ENCODE measurements at places on chromosomes 7 and 10. TPM values are rescaled to one million over a fixed set of nuclear protein-coding genes. Genes with fewer than 3 reads are reported as not detected.

DNA sequence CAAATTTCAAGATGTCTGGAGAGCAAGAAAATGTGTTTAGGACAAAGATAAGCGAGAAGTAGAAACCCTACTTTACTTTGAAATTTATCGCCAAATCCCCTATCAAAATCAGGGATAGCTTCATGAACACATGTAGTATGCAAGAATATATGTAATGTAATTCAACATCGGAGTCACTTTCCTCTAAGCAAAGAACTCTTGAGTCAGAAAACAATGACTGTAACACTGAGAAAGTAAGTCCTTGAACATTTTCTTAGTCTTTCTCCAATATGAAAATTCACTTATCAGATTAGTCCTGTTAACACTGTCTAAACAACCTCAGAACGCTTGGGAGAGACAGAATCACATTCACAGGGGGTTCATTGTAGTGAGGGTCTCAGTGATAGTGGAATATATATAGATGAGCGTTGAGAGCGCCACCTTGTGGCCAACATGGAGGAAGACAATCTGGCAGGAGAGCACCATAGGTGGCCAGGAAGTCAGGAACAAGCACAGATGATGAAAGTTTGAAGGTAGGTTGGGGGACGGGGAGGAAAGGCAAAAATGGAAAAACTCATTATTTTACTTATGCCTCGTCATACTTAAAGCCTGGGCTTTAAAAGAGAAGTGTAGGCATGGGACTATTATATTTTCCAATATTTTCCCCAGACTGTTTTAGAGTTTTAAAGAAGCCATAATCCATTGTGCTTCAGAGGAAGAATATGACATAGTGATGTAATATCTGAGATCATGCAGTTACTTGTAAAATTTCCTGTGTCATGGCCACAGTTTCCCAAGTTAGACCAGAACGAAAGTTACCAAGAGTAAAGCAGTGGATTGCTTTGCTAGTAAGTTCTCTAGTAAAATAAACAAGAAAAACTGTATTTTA is 115.5 kb upstream of the GNAI1 start:
- H3K4me1 ChIP-seq: no peaks in the 10 kb centered on the region
- DNase-seq: peak; percentile 55
- no peaks in the 10 kb centered on the region for H3K27me3 ChIP-seq
- H3K27ac ChIP-seq: no peak overlapping the region

DNA sequence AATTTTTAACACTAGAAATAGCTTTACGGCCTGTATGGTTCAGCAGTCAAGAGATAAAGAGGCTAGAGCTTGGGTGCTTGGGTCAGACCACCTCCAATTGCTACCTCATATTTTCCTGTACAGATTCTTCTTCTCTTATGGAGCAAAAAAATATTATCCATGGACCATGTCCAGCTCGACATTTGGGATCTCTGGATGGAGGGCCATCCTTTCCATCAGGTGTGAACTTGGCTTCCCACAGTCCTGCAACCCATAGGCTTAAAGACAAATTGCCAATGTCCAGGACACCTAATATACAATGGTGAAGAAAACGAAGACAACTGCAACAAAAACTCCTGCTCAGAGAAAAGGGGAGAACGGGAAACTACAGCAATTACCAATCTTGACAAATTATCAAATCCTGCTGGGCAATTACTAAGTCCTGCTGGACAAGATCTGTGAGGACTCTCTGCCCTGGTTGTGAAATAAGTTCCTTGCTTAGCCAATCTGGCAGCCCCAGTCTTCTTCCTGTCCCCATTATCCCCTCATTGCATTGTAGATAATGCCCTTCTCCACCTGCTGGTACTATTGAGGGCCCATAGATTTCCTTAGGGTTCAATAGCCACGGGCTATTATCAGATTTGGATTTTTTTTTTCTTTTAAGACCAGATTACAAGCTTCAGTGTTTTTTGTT is 42.0 kb upstream of the BRAF start:
- no peaks in the 10 kb centered on the region for H3K4me1 ChIP-seq
- DNase-seq: no peak
- H3K36me3 ChIP-seq: no peaks in the 10 kb centered on the region
- H3K27ac ChIP-seq: no peak overlapping the region
- H3K27me3 ChIP-seq: no peaks in the 10 kb centered on the region

DNA sequence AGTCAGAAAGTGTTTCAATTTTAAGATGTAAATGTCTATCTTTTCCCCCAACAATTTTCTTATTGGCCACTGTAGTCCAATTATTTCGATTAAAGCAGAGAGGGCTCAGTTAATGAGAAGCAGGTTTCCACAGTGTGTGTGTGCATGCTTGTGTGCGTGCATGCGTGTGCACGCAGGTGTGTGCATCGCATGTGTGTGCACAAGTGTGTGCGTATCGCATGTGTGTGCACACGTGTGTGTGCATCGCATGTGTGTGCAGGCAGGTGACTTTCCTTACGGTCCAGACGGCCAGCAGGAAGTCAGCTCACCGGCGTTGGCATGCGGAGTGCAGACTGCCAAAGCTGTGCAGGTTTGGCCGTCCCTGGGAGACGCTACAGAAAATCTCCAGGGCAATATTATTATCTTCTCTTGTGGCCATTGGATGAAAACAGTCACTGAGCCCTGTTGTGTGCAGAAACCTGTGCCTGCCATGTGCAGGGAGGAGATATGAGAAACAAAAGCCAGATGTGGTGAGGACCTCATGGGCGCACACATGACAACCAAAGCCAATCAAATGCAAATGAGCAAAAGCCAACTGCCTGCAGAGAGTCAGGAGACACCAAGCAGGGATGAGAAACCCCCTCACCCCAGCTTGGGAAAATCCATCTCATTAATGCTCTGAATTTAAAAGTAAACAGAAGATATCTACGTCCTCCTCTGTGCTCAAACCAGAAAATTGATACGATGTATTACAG is 70.4 kb downstream of the C10orf90 start:
- no peak overlapping the region for H3K27ac ChIP-seq
- DNase-seq: no peak
- H3K27me3 ChIP-seq: peaks cover 4% of the 10 kb centered on the region
- no peaks in the 10 kb centered on the region for H3K36me3 ChIP-seq
- no peaks in the 10 kb centered on the region for H3K4me1 ChIP-seq

The SLC18A3 gene
- total RNA-seq: not detected

The INSYN2A gene
- 0.62 TPM for total RNA-seq

GRCh38 chr7:50618281-50618680 is 53.1 kb upstream of the DDC start:
- H3K4me1 ChIP-seq: no peaks in the 10 kb centered on the region
- no peaks in the 10 kb centered on the region for H3K27me3 ChIP-seq
- H3K27ac ChIP-seq: no peak overlapping the region
- H3K4me3 ChIP-seq: no peak overlapping the region
- DNase-seq: no peak
- H3K36me3 ChIP-seq: peaks cover 4% of the 10 kb centered on the region

The HTR5A gene
- total RNA-seq: not detected

The PTN gene
- total RNA-seq: 73.8 TPM

The SEMA3A gene
- total RNA-seq: 42.7 TPM

DNA sequence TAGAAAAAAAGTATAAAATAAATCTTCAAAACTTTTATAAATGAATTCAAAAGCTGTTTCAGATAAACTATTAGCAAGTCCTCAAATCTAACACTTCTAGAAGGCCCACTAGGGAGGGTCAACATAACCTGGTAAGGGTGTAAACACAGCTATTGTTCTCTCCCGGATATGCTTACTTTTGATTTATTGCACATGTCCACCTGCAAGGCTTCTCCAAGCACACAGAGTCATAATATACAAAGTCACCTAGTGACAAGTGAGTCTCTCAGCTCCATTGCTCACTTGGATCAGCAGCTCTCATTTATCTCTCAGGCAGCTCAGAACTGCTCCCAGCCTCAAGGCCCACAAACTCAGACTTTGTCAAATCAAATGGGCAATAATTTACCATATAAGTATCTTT is 44.0 kb upstream of the COL1A2 start:
- no peaks in the 10 kb centered on the region for H3K27me3 ChIP-seq
- no peak for DNase-seq
- H3K4me3 ChIP-seq: no peak overlapping the region
- no peaks in the 10 kb centered on the region for H3K36me3 ChIP-seq
- no peak overlapping the region for H3K27ac ChIP-seq

GRCh38 chr7:128380483-128381106 is 19.1 kb upstream of the PRRT4 start:
- no peaks in the 10 kb centered on the region for H3K27me3 ChIP-seq
- H3K4me3 ChIP-seq: no peak overlapping the region
- peaks cover 53% of the 10 kb centered on the region for H3K4me1 ChIP-seq
- peak; percentile 46 for DNase-seq

GRCh38 chr7:28643188-28643569 is 230.9 kb downstream of the CREB5 start:
- H3K4me3 ChIP-seq: no peak overlapping the region
- peak; percentile 81 for DNase-seq
- H3K4me1 ChIP-seq: peaks cover 11% of the 10 kb centered on the region

- H3K27me3 ChIP-seq: peaks cover 82% of the 10 kb centered on the region
- no peaks in the 10 kb centered on the region for H3K36me3 ChIP-seq
- peaks cover 31% of the 10 kb centered on the region for H3K4me1 ChIP-seq
- no peak overlapping the region for H3K4me3 ChIP-seq
Observed at GRCh38 chr10:101237081-101237981, 8.1 kb upstream of the LBX1 start.

DNA sequence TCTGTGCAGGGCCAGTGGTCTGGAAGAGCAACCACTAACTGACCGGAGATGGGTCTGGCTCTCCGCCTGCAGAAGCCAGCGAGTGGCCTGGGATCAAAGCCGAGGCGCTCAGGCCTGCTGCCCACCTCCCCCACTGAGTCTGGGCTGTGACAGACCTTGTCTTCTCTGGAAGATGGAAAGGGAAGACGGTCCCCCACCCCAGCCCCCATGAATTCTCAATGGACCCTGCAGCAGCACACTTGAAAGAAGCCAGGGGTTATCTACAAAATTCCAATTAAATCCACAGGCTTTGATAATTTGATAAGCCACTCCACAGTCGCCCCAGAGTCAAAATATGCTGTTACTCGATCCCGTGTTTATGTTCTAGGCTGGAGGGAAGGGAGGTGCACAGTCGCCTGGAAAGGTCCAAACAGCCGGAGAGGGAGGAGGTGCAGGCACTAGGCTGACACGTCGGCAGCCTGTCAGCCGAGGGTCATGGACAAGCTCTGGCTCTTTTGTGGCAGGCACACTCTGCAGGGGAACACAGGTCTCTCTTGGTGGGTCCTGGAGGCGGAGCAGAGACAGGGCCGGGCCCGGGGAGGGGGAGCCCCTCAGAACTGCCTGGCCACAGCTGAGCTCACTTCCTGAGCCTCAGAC is 134.9 kb downstream of the SH3PXD2A start:
- no peaks in the 10 kb centered on the region for H3K27me3 ChIP-seq
- no peak overlapping the region for H3K4me3 ChIP-seq
- H3K4me1 ChIP-seq: peaks cover 5% of the 10 kb centered on the region
- H3K27ac ChIP-seq: no peak overlapping the region
- peaks cover 41% of the 10 kb centered on the region for H3K36me3 ChIP-seq

DNA sequence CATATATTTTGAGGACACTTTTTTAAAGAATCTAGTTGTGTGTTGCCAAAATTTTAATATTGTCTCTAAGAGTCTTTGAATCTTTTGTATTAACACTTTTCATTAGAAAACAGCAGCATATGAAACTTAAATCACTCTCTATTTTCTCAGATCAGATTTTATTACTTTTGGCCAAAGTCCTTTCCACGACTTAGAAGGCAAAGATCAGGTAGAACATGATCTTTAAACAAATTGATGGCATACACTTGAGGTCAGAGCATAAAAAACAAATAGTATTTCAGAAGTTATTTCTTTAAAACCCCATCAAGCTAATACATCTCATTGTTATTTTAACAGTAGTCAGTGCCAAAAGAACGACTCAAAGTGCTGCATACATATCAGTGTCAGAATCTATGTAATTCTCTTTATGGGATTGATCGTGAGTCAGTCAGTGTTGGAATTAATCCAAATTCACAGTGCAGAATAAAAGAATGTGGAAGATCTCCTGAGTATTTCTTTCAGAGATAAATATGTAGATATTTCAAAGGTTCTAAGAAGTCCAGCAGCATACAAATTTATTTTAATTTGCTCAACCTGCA is 9.6 kb upstream of the AGMO start:
- H3K27ac ChIP-seq: no peak overlapping the region
- H3K4me1 ChIP-seq: no peaks in the 10 kb centered on the region
- DNase-seq: no peak
- no peaks in the 10 kb centered on the region for H3K36me3 ChIP-seq
- H3K4me3 ChIP-seq: no peak overlapping the region

The ASZ1 gene
- not detected for total RNA-seq

The RAPGEF5 gene
- 21.8 TPM for total RNA-seq

The ANXA8L1 gene
- total RNA-seq: not detected

DNA sequence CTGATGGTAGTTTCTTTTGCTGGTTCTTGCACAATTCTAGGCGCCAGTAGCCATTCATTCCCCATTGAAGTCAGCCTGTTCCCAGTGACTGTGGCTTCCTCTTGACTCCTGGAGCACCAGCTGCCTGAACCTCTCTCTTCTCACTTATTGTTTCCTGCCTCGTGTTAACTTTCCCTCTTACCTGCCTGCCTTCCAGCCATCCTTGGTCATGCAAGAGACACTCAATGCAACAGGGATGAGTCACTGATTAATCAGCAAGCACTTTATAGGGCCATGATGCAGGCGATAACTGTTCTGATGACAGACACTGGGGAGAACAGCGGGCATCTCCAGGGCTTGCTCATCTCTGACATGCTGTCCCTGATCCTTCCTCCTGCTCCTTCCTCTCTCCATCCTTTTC is 122.0 kb downstream of the PLCE1 start:
- no peak overlapping the region for H3K27ac ChIP-seq
- H3K4me3 ChIP-seq: no peak overlapping the region
- peaks cover 6% of the 10 kb centered on the region for H3K4me1 ChIP-seq
- DNase-seq: no peak
- H3K27me3 ChIP-seq: no peaks in the 10 kb centered on the region

GRCh38 chr7:6613706-6614105 is 1.7 kb upstream of the ZNF853 start:
- no peak overlapping the region for H3K27ac ChIP-seq
- peaks cover 12% of the 10 kb centered on the region for H3K4me1 ChIP-seq
- H3K4me3 ChIP-seq: no peak overlapping the region
- H3K36me3 ChIP-seq: peaks cover 10% of the 10 kb centered on the region
- H3K27me3 ChIP-seq: peaks cover 2% of the 10 kb centered on the region

The ANXA8 gene
- not detected for total RNA-seq

DNA sequence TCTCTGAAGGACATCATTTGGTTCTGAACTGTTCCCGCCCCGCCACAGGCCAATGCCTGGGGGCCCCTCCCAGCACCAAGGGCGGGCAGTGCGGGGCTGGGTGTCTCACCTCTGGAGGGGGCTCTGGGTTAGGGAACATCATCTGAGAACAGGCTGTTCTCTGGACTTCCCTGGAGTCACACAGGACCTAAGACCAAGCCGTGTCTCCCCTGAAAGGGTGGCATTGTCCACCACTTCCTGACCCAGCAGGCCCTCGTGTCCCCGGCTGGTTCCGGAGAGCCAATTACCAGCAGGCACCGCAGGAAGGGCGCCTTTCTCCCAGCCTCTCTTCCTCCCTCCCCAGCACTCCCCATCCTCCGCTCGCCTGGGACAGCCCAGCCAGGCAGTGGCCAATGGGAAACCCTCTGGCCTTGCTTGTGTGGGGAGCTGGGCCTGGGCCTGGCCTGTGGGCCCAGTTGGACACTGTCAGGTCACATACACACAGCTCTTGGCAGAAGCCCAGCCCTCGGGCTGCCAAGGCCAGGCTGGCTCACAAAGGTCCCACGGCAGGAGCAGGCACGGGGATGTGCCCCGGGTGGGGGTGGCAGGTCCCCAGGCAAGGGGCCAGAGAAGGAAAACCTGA is 119.5 kb downstream of the SPDYE5 start:
- H3K4me3 ChIP-seq: no peak overlapping the region
- H3K4me1 ChIP-seq: peaks cover 19% of the 10 kb centered on the region
- no peaks in the 10 kb centered on the region for H3K36me3 ChIP-seq
- no peaks in the 10 kb centered on the region for H3K27me3 ChIP-seq

Measured in muscle of leg (tissue), 16 donors.